Activated T-cell treated with anti-CD3 and anti-CD28 coated beads for 24 hours (primary cell): ENCODE measurements at places on chromosomes 1 and 21.

DNA sequence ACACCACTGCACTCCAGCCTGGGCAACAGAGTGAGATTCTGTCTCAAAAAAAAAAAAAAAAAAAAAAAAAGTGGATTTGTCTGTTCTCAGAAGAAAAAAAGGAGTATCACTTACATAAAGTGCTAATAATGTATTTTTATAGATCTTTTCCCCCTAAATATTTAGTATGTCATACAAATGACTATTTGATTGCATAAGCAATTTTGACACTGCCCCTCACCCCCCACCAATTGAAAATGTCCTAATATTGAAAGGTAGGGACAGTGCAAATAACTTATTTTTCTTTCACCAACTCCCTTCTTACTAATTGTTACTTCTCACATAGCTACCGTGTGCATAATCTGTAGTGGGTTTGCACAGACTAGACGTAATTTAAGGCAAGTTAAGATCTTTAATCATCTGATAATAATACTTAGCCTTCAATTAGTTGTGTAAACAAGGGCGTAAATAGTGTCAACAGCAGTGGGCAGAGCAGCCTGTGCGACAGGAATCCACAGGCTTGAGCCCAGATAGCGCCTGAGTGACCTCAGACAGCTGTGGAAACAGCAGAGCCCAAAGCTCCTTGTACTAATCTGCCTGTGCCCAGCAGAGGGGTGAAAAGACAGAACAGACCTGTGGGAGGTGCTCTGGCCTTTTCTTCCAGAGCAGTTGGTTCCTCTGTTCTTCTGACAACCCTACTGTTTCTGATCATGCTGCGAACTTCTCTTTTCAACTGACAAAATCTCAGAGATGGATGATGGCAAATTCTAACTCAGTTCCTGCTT is 4.5 kb upstream of the IER5 start:
- DNase-seq: no peak

DNA sequence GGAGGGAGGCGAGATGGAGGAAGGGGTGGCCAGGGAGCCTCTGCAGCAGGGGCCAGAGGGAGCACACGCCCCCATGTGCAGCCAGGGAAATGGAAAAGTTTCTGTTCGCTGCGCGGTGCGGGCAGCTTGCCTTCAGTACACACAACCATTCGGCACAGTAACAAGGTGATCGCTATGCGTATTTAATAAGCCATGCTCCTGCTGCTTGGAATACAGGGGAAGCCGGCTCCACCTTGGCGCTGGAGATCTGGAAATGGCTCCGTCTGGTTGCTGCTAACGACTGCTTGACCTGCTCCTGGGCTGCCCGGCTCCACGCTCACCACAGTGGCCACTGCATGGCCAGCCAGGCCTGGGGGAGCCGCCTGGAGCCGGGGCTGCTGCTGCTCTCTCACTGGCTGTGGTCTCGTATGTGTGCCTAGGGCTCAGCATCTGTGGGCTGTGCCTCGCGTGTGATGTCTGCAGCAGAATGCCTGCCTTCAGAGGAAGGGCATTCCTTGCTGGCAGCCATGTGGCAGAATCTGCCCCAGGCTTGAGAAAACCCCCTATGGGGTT is 86.4 kb upstream of the ACTL8 start:
- no peak for DNase-seq

DNA sequence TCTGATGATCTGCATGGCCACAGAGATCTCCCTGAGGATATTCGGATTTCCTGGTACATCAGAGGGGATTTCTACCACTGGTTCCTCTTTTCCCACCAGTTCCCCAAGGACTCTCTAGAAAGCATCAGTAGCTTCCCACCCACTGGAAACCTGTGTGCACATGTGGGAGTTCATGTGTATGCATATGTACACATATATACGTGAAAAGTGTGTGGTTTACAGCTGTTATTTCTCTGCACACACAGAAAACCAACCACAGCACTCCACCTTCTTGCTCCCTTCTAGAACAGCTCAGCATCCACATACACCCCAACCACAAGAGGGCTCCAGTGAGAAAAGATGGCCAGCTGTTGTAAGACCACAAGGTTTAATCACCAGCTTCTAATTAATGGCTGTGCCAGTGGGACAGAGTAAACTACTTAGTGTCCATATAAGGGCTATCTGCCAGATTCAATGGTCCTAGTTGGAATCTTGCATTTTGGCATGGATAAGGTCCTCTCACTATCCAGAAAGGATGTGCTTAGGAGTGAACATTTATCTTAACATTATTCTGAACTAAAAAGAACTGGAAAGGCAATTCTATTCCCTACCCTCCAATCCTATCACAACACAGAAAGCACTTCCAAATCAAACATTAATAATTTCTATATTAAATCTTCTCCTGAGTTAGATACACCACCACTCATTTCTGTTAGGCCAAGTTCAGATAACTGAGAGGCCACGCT is 24.1 kb downstream of the GPR3 start:
- DNase-seq: peak; percentile 53

GRCh38 chr1:157984469-157984868 is 9.0 kb upstream of the KIRREL1 start:
- no peak for DNase-seq

DNA sequence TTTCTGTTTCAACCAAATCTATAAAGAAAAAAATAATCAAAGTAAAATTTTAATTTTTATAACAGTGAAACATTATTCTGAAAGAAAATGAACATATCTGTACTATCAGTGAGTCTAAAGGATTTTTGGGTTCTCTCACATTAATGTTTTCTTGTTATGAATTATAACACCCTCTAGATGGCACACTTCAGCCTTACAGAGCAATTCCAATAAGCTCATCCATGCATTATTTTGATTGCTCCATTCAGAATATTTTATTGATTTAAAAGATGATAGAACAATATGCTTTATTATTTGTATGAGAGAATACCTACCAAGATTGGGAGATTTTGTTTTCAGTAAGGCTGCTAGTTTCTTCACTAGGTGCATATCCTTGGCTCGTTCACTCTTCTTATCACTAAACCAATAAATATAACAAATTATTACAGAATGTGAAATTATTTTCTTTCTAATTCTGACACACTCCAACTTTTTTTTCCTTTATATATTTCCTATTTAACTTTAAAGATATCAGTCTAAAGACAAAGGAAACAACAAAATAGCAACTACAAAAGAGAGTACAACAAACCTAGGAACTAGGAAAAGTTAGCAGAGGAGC is 82.4 kb downstream of the RAB3GAP2 start:
- no peak for DNase-seq

DNA sequence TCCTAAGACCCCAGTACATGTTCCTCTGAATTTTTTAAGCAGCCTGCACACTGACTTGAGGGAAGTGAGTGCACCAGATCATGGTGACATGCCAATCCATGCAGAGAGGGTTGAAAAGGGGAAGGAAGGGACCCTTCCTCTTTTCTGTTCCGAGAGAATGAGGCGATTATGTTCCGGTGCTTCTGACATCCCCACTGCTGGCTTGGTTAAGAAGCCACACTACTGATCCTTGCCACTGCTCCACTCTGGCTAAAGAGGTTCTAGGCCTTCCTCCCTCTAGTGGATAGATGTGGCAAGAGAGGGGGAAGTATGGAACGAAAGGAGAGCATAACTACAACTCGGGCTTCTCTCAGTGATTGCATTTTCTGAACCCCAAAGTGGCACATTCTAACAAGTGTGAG is 1.8 kb upstream of the CYB5R1 start:
- DNase-seq: no peak

DNA sequence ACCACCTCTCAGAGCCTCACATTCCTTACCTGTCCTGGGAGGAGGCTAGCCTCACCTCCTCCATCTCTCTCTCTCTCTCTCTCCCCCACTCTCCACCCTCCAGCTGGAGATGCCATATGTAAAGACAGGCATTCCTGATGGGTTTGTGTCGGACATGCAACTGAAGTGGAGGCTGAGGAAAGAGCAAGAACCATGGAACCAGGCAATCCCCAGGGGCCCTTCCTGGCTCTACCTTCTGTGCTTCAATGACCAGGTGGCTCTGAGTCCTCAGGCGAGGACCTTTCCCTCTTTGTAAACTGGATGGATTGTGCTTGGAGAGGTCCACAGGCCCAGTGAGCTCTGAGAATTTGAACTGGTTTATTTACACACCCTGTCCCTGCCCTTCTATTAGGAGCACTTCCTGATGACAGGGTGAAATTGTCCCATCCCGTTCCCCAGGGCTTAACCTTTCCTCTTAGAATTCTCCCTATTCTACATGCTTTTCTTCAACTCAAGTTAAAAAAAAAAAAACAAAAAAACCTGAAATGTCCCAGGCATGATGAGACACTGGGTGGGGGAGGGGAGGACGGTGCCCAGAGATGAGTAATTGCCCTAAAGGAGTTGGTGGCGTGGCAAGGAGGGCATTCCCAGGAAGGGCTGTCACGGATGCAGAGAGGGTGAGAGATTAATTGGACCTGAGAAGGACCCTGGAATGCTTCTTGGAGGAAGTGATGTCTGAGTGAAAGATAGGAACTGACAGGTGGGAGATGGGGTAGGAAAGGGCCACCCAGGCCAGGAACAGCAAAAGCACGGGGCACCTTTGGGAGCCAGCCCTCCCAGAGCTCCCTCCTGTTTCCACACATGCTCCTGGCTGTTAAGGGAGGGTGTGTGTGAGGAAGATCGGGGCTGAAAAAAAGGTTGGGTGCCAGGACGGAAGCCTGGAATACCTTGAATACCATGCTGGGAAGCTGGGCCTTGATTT is 50.2 kb upstream of the WASF2 start:
- no peak for DNase-seq

GRCh38 chr1:182811975-182812722 is 22.6 kb downstream of the NPL start:
- no peak for DNase-seq

DNA sequence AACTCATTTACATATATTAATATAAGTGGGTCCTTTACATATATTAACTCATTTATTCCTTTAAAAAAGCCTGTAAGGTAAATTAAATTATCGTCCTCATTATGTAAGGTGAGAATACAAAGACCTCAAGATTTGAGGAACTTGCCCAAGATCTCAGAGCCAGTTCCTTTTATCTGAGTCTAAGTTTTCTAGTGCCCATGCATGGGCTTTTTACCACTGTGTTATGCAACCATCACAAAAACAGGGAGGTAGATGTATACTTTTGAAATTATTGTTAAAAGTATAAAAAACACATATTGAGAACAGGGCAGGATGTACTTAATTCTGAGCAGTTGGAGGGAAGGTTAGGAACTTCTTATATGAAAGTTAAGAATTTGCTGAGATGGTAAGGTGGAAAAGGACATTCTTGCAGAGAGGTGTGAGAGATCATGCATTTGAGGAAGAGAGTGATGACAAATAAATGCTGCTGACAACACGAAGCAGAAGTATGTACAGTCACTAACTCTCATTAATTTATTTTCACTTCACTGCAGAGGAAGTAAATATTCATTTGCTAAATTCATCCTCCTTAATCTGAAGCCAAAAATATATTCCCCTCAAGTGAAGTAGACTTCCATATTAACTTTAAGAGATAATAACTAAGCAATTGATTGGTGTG is 28.9 kb upstream of the LYPLAL1 start:
- no peak for DNase-seq

- no peak for DNase-seq
Observed at GRCh38 chr1:90193116-90193515, 198.2 kb downstream of the ZNF326 start.

DNA sequence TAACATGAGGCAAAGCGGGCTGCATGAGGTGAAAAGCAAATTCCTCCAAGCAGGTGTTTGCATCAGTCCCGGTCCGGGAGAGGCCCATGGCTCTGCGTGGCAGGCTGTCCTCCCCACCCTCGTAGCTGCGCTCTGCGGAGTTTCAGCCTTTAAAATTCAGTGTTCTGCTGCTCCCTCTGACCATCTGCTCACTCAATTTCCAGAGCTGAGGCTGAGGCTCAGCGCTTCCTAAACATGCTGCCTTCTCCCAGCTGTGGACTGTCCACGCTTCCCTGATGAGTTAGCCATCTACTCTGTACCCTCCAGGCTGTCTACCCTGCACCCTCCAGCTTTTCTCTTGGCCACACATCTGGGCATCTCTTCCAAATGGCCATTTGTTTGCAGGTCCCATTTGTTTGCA is 87.7 kb downstream of the KCNJ6 start:
- DNase-seq: no peak

DNA sequence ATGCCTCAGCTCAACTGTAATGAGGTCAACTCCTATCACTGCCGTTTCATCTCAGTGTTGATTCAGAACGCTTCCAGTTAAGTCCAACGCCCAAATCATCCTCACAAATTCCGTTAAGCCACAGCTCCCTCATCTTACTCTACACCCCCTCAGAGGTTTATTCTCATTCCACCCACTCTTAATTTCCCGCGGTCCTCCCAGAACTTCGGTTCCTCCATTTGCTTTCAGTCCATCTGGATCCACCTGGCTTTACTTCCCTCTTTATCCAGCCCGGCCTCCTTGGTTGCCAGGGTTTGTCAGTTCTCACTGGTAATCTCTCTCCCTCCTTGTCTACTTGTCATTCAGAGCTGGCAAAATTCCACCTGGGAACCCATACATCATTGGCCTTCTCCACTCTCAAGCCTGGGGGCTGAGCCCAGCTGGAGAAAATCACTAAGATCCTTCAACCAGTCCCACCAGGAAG is 51.3 kb upstream of the RUNX1 start:
- no peak for DNase-seq

- no peak for DNase-seq
Observed at GRCh38 chr1:85464497-85465098, 361 bp downstream of the DDAH1 start.

DNA sequence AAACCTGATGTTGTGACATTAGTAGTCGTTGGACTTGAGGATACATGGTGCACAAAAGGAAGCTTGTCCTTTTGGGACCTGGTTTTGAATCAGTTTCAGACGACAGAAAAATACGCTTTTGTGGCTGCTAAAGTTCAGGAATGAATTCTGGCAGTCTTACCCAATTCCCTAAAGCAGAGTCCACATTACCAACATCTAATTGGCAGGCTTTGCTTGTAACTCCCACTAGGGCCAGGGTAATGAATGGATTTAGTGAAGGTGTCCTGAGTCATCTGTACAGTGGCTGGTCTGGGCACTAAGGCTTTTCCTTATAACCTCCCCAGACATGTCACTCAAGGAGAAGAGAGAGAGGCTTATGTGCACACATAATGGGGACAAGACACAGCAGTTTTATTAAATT is 66.2 kb upstream of the RNPC3 start:
- no peak for DNase-seq

GRCh38 chr1:44594871-44595735 is 79.2 kb downstream of the TMEM53 start:
- peak; percentile 69 for DNase-seq

GRCh38 chr1:38833146-38833545 is 26.4 kb downstream of the RRAGC start:
- no peak for DNase-seq

- DNase-seq: no peak
Observed at GRCh38 chr1:71695821-71696220, 586.5 kb downstream of the NEGR1 start.

GRCh38 chr1:42340901-42341300 is 5.9 kb upstream of the FOXJ3 start:
- no peak for DNase-seq

- no peak for DNase-seq
Observed at GRCh38 chr1:46288485-46289133, 14.8 kb downstream of the LRRC41 start.

- DNase-seq: peak; percentile 57
Observed at GRCh38 chr21:29299046-29299915, 559 bp downstream of the BACH1 start.
